ENCODE measurements at places on chromosomes 6 and 20.

DNA sequence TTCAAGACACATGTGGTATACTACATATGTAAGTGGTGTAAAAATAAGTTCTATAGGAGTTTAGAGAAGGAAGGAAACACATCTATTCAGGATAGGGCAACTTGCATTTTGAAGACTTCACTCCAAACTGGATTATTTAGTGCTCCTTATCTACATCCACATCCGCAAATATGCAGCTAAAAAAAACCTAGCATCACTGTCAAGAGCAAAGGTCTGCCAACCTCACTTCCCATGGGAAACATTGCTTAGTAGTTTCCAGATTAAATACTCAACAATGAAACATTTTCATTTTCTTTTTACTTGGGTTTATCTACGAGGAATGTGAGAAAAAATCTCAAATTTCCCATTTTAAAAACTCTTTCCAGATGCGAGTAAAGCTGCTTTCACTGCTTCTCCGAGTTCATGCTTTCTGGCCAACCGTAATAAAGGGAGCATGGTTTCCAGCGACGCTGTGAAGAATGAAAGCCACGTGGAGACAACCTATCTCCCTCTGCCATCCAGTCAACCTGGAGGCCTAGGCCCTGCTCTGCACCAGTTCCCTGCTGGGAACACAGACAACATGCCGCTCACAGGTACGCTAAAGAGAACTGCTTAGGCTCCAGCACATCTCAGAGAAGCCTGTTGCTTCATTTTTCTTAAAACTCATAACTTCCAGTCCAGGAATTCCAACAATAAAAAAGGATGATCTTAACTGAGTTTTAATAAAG is 48.2 kb downstream of the RFX6 start:
- no peak for DNase-seq

DNA sequence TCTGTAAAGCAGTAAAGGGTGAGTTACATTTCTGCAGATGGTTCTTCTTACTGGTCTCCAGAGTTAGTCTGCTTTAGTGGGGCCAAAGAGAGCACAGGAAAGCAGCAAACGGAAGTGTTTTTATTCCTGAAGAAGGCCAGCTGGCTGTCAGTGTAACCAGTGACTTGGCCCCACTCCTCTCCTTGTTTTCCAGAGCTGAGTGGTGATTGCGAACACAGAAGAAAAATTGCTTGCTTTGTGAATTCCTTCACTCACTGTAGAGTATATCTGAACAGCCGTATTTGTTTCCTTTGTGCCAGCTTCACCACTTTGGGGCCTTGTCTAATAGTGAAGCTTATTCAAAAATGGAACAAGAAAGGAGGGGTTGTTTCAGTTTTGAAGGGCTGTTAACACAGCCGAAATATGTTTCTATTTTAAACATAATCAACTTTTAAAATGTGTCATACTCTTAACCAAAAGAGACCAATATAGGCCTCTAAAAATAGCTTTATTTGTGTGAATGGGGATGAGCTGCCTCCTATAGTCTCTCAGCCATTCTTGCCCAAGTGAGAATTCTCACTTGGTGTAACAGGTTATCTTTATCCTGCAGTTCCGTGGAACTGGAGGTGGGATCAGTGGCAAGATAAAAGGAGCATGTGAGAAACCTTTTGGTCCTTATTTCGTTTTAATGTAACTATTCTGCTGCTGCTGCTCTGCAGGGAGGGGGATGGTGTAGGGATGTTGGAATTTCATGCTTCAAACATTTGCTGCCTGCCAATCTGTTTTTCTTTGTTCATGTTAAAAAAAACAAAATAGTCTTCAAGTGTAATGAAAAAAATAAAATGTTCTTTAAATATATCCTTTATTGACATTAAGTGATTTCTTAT is 37.8 kb downstream of the ZC2HC1B start:
- no peak for DNase-seq

GRCh38 chr6:154569156-154569862 is 58.8 kb upstream of the CNKSR3 start:
- peak; percentile 85 for DNase-seq

DNA sequence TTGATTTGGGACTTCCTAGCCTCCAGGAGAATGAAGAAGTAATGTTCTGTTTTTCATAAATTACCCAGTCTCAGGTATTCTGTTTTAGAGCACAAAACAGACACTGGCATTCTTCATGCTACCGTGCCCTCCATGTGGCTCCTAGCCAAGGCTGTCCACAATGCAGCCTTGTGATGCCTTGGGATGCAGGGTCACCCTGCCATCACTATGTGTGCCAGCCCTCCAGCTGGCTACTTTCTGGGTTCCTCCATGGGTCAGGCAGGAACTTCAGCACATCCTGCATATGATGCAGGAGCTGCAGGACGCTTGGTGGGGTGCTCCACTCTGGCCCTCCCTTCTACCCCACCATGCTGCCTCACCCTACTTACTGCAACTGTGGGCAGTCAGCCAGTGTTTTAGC is 38.0 kb upstream of the FAM50B start:
- DNase-seq: no peak

DNA sequence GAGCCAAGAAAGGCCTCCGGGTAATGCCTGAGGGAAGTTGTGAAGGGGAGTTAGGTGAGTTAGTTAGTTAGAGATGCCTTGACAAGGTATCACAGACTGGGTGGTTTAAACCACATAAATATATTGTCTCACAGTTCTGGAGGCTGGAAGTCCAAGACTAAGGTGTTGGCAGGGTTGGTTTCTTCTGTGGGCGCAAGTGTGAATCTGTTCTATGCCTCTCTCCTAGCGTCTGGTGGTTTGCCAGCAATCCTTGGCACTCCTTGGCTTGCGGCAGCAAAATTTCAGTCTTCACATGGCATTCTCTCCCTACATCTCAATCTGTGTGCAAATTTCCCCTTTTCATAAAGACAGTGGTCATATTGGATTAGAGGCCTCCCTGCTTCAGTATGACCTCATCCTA is 29.7 kb upstream of the RANBP9 start:
- no peak for DNase-seq

GRCh38 chr6:29764422-29765196 is 41.4 kb downstream of the HLA-F start:
- no peak for DNase-seq

GRCh38 chr6:138328210-138328609 is 49.5 kb upstream of the SMIM28 start:
- DNase-seq: no peak

GRCh38 chr6:108133594-108134179 is 32.1 kb upstream of the NR2E1 start:
- DNase-seq: peak; percentile 38

- DNase-seq: peak; percentile 46
Observed at GRCh38 chr6:16184129-16184528, 54.3 kb upstream of the GMPR start.

DNA sequence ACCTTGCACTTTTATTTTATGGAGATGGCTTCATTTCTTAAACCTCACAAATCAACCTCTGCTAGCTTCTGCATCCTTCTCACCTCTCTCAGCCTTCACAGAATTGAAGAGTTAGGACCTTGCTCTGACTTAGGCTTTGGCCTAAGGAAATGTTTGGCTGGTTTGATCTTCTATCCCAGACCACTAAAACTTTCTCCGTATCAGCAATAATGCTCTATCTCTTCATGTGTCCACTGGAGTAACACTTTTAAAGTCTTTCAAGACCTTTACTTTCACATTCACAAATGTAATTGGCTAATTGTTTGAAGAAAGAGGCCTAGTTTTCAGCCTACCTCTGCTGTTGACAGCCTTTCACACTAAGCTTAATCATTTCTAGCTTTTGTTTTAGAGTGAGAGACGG is 212.9 kb downstream of the TTLL2 start:
- no peak for DNase-seq

GRCh38 chr6:147381712-147382111 is 126.8 kb upstream of the SAMD5 start:
- DNase-seq: no peak

- no peak for DNase-seq
Observed at GRCh38 chr20:64139199-64140060, 24.8 kb upstream of the MYT1 start.

DNA sequence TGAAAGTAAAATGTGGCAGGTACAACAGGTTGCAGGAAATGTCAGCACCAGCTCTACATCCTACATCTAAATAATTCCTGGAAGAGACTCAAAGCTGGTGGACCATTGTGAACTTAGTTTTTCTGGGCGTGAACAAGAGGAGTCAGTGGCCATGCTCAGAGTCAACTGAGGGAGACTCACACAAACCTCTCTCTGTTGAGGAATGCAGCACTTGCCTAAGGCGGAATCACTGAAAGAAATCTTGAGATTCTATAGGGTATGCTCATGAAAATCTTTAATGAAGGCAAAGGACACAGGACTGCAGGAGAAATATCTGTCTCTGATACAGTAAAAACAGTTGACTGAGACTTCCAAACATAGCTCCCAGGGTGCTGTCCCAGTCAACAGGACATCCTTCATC is 22.5 kb downstream of the SLC17A4 start:
- DNase-seq: no peak

GRCh38 chr6:133218852-133219251 is 22.3 kb upstream of the EYA4 start:
- no peak for DNase-seq

- DNase-seq: no peak
Observed at GRCh38 chr20:63238514-63239125, 2.9 kb downstream of the BIRC7 start.

GRCh38 chr20:16709017-16709416 is 20.8 kb upstream of the SNRPB2 start:
- no peak for DNase-seq

- no peak for DNase-seq
Observed at GRCh38 chr6:31558631-31559500, 11.5 kb downstream of the NFKBIL1 start.

DNA sequence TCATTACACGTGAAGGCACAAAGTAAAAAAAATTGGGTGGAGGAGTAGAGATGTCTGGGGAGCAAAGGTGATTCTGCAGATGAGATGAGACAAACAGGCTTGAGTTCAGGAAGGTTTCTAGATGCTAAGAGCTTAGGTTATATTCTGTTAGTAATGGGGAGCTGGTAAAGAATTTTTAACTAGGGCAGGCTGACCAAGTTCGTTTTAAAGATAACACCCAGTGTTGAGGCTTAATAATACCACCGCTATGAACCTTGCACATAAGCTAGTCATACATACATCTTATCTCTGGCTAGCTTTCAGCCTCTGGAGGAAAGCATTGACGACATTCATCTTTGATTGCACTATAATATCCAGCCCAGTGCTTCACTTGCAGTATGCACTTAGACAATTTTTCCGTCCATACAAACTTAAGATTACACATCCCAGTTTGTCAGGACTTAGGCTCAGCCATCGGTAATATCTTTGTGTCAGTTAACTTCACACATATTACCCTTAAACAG is 12.1 kb downstream of the NHSL1 start:
- no peak for DNase-seq

DNA sequence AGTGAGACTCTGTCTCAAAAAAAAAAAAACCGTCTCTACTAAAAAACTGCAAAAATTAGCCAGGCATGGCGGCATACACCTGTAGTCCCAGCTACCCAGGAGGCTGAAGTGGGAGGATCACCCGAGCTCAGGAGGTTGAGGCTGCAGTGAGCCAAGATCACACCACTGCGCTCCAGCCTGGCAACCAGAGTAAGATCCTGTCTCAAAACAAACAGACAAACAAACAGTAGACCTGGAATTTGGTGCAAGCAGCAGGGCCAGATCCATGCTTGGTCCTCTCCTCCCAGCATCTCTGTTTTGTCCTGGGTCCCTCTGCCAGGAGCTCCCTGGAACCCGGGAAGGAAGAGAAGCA is 11.6 kb downstream of the RIPOR3 start:
- no peak for DNase-seq

DNA sequence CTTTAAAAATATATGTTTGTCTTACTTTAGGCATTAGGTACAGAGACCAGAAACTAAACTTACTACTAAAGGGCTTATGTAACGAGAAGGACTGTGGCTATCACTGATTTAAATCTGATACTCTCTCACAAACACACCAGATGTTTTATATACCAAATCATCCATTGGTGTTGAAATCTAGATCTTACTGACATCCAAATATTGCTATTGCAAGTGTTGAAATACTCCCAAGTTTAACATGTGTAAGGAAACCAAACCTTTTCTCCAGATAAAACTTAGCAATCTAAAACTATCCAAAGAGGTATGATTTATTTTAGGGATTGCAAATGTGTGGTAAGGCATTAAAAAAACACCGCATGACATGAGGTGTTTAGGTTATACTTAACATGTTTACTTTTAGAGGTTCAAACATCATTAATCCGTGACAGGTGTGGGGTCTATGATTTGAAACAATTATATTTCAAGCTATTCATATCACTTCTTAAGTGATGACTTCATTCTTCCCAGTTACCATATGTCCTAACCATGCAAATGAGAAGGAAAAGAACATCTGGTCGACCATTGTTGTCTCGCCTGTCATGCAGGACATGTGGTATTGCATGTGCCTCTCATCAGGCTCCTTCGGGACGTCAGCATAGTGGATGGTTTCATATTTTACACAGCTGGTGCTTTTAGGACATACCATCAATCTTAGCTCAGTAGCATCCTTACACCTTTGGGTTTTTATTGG is 168.3 kb upstream of the SPACA1 start:
- no peak for DNase-seq

DNA sequence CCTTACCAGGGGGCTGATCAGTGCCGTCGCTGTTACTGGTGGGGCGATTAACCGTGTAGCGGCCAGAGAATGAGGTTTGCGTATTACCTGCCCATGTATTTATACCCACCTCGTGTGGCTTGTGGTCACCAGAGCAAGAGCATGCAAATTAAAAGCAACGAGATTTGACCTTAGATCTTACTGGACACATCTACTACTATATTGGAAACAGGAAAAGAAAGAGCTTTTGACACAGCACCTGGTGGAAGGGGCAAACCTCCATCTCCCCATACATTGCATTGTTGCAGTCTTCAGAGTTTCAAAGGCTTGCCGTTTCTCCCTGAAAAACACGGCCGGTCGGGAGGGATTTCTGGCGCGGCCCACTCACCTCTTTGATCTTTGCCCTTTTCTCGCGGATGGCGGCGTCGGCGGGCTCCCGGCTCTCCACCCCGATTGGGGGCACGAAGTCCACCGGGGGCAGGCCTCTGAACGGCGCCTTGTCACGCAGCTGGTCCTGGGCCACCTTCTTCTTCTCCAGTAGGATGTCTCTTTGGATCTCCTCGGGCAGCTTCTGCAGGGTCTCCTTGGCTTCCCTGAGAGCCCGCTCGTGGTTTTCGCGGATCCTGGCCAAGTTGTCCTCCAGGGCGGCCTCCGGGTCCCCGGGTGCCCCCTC is 1.3 kb downstream of the MAN1A1 start:
- DNase-seq: no peak

DNA sequence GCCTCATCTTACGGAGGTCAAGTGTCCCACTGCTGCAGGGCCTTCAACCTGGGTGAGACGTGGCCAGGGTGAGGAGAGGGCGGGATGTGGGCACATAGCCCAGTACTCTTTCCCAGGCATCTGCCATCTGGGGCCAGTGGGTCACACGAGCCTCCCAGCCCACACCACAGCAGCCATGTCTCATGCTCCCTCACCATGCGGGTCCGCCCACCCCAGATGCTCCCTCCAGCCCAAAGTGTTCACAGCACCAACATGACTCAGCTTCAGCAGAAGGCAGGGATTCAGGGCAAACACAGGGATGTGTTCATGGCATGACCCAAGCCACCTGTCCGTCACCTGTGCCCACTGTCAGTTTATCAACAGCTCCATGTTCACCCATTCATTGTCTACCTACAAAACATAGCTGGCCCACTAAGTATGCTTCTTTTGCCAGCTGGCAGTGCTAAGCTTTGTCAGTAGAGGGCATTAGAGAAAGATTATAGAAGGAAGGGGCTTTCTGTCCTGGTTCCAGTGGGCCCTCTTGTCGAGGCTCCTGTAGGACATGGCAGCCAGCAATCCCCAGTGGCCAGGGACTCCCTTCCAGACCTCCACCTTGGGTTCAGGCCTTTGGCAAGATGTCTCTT is 109.2 kb downstream of the FOXF2 start:
- no peak for DNase-seq

GRCh38 chr6:32177183-32177787 is 920 bp upstream of the RNF5 start:
- DNase-seq: no peak

Data from LNCaP clone FGC (cell line).